Adrenal gland (tissue), 19 donors: ENCODE measurements at places on chromosomes 11 and 22. TPM values are rescaled to one million over a fixed set of nuclear protein-coding genes. Genes with fewer than 3 reads are reported as not detected.

The CARNS1 gene
- total RNA-seq: 0.65 TPM

The CDC42EP2 gene
- 11.6 TPM for total RNA-seq

The KCNK4 gene
- total RNA-seq: not detected

- no peak for DNase-seq
Measured at GRCh38 chr11:46367244-46367915, 14.1 kb upstream of the MDK start.

GRCh38 chr11:7672960-7673723, at the start of gene CYB5R2:
TSS of gene CYB5R2 (minus strand) at chr11:7673500. CDS start at chr11:7672825, 675 bp downstream.
- DNase-seq: peak; percentile 42

DNA sequence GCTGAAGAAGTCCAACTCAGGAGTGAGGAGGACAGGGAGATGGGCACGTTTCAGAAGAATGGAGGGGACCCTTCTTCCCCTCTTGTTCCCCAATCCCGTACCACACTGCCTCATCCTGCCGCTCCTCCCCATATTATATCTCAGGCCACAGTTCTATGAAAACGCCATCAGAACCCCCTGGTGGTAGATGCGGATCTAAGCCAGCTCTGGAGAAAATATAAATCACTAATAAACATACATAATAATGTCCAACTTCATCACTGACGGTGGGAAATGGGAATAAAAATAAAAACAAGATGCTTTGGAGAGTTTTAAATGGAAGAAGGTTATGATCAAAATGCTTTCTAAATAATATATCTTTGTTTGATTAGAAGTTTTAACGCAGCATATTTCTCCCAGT, 400.3 kb downstream of the CADM1 start:
- DNase-seq: no peak

DNA sequence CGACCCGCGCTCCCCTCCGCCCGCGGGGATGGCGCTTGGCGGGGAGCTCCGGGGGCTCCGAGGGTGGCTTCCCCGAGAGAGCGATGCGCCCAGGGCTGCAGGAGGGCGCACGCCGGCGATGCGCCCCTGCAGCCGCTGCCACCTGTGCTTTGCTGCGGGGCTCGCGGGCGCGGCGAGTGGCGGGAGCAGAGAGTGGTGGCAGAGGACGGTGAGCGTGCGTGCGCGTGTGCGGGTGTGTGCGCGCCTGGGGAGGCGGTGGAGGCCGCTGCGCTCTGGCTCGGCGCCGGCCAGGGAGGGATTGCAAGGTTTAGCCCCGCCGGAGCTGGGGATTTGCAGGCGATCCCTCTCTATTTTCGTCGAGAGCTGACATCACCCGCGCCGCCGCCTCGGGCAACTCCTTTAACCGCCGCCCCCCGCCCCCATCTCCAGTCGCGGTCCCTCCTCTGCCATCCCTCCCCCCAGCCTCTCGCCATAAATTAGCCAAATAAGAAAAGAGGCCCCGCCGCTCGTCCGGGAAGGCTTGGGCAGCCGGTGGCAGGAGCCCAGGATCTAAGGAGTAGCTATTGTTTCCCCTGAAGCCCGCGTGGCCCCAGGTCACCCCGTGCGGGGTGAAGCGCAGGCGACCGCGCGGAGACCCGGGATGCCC, at the start of gene SLC1A2:
Gene SLC1A2 (minus strand): TSS at position 375 of the 646 bp plus-strand sequence. CDS start 592 bp downstream, outside the sequence.
- no peak for DNase-seq

- no peak for DNase-seq
Measured at GRCh38 chr11:85889676-85890579, 34.7 kb downstream of the CCDC83 start.

GRCh38 chr11:8693010-8693551, 10.5 kb downstream of the RPL27A start:
- DNase-seq: no peak

DNA sequence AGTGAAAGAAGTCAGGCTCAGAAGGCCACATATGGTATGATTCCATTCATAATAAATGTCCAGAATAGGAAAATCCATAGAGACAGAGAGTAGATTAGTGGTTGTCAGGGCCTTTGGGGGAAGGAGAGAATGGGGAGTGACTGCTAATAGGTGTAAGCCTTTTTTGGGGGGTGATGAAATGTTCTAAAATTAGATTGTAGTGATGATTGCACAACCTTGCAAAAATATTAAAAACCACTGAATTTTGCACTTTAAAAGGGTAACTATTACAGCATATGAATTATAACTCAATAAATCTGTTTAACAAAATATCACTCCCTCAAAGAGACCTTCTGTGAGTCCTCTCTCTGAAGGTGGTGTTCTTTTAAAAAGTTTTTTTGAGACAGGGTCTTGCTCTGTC, 72.3 kb upstream of the GRK3 start:
- no peak for DNase-seq

- no peak for DNase-seq
Measured at GRCh38 chr11:70899616-70900015, 352.8 kb downstream of the SHANK2 start.

DNA sequence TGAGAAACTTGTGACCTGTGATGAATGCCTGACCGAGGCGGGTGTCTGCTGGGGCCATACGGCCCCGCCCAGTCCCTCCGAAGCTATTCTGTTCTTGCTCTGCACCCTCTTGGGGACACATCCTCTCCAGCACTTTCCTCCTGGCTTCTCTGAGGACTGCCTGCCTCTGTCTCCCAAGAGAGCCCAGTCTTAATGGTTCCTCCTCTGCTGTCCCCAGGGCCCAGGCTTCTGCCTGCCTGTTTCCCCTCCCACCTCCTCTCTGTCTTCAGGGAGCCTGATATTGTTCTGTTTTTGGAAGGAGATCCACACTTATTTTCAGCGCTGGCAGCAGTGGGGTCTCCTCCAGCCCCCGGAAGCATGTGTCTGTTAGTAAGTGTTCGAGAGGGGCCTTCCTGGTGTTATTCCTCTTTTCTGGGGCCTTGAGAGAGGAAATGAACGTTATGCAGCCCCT, 18.7 kb downstream of the SYNGR1 start:
- DNase-seq: no peak

GRCh38 chr11:1929621-1930461, 10.3 kb downstream of the TNNT3 start:
- DNase-seq: no peak

- no peak for DNase-seq
Measured at GRCh38 chr11:92269021-92269420, 44.4 kb downstream of the FAT3 start.

DNA sequence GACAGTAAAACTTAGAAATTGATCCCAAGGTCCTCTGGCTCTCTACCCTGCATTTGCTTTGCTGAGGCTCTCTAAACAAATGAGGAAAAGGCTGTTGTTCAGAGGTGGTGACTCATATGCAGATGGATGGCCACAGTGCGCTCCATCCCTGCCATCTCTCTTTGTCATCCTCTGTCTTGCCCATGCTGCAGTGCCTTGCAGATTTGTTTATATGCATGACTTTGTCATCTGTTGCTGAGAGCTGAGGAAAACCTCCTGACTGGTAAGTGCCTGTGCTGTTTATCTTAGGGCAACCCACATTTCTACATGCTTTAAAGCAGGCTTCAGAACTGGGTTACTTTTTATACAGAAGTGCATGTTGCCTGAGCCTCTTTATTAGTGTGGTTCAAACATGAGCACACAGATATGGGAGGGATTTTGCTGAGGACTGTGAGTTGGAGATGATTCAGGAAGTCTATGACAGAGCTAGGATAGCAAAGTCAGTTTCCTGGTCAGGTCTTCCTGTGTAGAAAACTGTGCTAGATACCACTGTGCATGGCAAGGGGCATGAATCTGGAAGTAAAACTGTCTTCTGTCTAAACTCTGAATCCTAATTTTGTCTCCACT, 57.4 kb downstream of the JAM3 start:
- DNase-seq: peak; percentile 91

- DNase-seq: no peak
Measured at GRCh38 chr11:34727228-34727737, 106.4 kb downstream of the EHF start.

DNA sequence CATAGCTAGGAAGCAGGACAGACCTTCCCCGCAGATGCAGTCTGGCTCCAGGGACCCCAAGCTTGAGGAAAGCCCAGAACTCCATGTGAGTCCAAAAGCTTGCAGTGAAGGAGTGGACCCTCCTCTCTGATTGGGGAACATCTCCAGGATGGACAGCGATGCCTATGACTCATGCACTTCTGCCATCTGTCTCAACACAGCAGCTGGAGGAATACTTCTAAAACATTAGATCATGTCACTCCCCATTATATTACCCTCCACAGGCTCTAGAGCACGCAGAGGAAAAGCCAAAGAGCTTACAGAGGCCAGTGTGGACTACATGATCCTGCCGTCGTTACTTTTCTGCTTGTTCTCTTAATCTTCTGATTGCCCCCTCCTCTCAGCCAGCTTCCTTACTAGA, 605.7 kb downstream of the INSC start:
- DNase-seq: no peak
